ENCODE measurements at places on chromosomes 7 and 10.
A peak's percentile ranks its signal among the peaks of the same experiment; 100 is the strongest.

DNA sequence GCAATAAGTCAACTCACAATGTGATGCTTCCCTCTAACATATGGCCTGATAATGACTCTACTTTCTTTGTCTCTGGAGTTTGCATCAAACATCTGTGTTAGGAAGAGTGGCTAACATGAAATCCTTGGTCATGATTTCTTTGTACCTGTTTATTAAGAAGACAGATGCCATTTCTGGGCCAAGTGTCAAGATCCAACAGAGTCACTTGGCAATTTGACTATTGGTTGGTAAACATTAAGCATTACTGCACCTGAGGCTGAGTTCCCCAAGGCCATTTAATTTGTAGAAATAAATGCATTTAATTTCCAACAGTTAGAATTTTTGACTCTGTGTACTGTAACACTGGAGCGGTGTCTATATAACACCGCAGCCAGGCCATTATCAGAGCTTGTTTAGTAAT is 403.7 kb downstream of the GALNT17 start:
- no peak for DNase-seq

DNA sequence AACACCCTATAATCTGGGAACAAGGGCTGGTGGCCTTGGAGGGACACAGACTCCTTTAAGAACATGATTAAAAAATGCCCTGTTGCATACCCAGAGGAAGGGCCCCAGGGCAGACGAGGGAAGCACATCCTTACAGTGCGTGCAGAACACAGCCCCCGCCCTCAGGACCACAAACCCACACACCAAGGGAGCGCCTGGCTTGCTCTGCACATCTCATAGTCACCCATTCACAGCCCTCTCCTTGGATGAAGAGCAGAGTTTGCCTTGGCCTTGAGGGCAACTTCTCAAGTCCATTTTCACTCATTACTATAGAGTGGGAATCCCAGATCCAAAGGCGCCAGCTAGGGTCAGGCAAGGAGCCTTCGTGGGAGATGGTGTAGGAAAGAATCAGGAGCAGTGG is 6.3 kb upstream of the VSIR start:
- no peak for DNase-seq

DNA sequence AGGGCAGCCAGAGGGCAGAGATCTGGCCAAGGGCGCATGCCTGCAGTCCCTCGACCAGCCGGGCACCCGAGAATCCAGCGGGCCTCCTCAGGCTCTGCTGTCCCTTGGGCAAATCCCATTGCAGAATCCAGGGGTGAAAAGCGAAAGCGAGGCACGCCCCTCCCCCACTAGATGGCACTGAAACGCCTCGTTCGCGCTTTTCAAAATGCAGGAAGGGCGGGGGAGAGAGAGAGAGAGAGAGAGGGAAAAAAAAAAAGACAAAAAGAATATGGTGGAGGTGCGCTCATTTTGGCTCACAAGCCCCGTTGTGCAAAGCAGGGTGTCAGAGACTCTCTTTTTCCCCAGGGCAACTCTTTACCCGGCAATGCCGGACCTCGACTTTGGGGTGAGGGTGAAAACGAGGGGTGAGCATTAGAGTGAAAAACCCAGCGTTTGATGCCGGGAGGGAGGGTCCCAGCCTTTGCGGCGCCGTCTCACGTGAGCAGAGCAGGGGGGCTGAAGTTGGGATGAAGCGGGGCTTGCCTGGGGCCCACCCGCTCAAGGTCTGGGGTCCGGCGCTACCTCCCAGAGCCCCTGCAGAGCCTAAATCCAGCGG is 2.5 kb upstream of the TMEM178B start:
- DNase-seq: peak; percentile 79

DNA sequence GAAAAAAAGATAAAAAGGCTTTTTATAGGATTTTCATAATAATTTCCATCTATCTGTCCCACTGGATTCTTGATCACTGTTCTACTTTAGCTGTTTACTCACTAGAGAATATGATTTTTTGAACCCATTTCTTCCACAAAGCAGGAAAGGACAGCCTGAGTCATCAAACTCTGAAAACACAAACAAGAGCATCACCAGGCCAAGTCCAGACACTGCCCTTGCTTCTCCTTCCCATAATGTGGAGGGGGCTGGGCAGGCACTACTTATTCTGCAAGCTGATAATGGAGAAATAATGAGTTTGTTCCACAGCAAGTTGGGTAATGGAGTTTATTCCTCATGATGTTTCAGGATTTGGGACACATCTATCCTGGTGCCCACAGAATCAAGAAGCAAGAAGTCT is 13.0 kb upstream of the KCNIP2 start:
- no peak for DNase-seq

DNA sequence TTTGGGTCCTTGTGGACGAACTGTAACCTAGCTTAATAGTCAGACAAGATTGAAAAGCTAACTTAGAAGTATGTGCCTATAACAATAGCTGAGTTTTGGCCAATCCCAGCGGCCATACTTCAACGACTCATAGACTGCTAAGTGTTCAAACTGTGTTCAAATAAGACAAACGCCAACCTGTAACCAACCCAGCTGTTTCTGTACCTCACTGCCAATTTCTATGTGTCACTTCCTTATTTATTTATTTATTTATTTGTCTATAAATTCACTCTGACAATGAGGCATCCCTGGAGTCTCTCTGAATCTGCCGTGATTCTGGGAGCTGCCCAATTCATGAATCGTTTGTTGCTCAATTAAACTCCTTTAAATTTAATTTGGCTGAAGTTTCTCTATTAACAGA is 21.7 kb downstream of the ST8SIA6 start:
- no peak for DNase-seq

GRCh38 chr10:30366829-30367228 is 17.8 kb upstream of the MTPAP start:
- DNase-seq: no peak

DNA sequence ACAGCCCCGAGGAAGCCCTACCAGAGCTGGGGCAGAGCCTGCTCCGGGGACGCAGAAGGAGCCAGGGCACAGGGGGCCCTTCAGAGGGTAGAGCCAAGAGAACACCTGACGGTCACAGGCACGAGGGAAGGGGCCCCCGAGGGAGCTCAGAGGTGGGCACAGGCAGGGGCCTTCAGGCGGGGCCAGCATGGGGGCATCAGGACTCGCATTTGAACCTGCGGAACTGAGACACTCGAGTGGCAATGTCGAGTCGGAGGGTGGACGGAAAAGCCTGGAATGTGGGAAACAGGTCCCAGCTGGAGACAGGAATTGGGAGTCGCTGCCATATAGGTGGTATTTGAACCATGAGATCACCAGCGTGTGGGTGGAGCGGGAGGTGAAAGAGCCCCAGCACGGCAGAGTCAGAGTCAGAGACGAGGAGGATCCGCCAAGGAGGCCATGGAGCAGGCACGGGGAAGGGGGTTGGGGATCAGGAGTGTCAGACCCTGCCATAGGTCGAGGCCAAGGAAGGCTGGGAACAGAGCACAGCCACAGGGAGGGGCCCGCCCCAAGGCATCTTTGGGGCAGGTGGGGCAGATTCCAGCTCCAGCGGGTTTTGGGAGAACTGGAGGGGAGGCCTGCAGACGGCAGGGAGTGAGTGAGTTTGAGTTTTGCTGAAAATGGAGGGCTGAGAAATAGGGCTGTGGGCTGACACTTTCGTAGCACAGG is 13.8 kb downstream of the STK32C start:
- DNase-seq: no peak

All from activated naive CD4-positive, alpha-beta T cell treated with anti-CD3 and anti-CD28 coated beads for 36 hours (primary cell).